Activated CD4-positive, CD25-positive, alpha-beta regulatory T cell treated with anti-CD3 and anti-CD28 coated beads, Interleukin-2, amount 50 U/mL, for 72 hours (primary cell): ENCODE measurements at places on chromosomes 2 and 18.
A peak's percentile ranks its signal among the peaks of the same experiment; 100 is the strongest.

GRCh38 chr2:177709986-177710401 lies 317.4 kb downstream of the AGPS start:
- no peak for DNase-seq

GRCh38 chr2:203830304-203831055 lies 37.1 kb upstream of the CTLA4 start:
- peak; percentile 58 for DNase-seq

- DNase-seq, result no peak
These were observed 358.5 kb upstream of the HNRNPA3 start for GRCh38 chr2:176854062-176854461.

DNA sequence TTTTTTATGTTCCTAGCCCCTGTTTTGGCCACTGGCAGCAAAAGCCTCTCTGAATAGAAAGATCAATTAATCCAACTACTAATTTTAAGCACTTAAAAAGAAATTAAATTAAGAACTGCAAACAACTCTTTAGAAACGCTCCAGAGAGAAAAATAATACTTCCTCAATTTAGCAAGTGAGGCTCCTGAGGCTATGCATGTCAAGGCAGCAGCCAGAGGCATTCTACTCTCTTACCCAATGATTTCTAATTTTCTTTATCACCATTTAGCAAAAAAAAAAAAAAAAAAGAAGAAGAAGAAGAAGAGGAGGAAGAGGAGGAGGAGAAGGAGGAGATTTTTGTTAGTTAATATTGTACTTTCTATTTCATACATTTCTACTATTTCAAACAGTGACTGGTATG lies 68.5 kb downstream of the TMEM237 start:
- DNase-seq, result no peak

DNA sequence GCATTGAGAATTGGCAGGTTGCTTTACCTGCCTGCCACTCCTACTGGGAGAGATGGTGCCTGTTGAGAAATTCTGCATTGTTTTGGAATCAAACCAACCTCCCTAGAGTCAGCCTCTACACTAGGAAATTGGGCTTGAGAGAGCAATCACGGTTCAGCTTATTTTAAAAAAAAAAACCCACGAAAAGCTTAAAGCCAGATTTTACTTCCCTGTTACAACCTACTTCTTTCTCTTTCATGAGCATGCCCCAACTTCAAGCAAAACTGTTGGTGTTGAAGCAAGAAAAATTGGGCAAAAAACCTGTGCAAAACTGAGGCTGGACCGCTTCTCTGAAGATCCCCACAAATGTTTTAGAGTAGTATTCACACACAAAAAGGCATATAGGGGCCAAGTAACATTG lies 134.6 kb upstream of the ZEB2 start:
- no peak for DNase-seq

GRCh38 chr2:40258135-40258457 lies 193.8 kb downstream of the SLC8A1 start:
- DNase-seq, result no peak

DNA sequence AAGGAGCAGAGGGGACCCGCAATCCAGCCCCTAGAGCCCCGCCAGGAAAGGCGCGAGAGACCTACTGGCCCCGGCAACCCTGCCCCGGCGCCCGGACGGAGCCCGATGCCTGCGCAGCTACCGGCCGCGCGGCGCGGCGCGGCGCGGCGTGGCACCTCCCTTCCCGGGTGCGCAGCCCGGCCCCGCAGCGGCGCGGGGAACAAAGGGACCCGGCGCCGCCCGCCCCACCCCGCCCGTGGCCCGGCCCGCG lies 307 bp downstream of the CDH2 start:
- DNase-seq, result no peak

GRCh38 chr2:234970099-234970440 lies 18.3 kb downstream of the SH3BP4 start:
- no peak for DNase-seq

- DNase-seq, result no peak
These were observed 113.0 kb upstream of the MAPRE2 start for GRCh38 chr18:34928088-34928753.
